Adipose tissue (tissue), 3 donors: ENCODE measurements at places on chromosomes 3 and 15. TPM values are rescaled to one million over a fixed set of nuclear protein-coding genes. Genes with fewer than 3 reads are reported as not detected.

Gene SLC22A14
- 0.11 TPM for polyA plus RNA-seq

Gene CCDC13
- 0.85 TPM for polyA plus RNA-seq

Gene RAB6B
- 8.1 TPM for polyA plus RNA-seq

Gene UBL7
- 33.9 TPM for polyA plus RNA-seq

Gene COL8A1
- 0.60 TPM for polyA plus RNA-seq

Gene FAM240A
- polyA plus RNA-seq = not detected

Gene SPSB4
- 12.4 TPM for polyA plus RNA-seq

Gene PRSS50
- not detected for polyA plus RNA-seq

Gene CISH
- 16.2 TPM for polyA plus RNA-seq

Gene SLC12A8
- polyA plus RNA-seq = 1.6 TPM

Gene STRA6
- 3.3 TPM for polyA plus RNA-seq

Gene CELF6
- 2.5 TPM for polyA plus RNA-seq

Gene CFAP92
- polyA plus RNA-seq = 1.9 TPM

Gene SNTN
- polyA plus RNA-seq = not detected

Gene TOPAZ1
- not detected for polyA plus RNA-seq

Gene TGM4
- polyA plus RNA-seq = not detected

Gene GPR15
- not detected for polyA plus RNA-seq

Gene SYNPR
- polyA plus RNA-seq = not detected

Gene ATP13A5
- not detected for polyA plus RNA-seq

Gene MYRIP
- polyA plus RNA-seq = 3.1 TPM

Gene GPR149
- polyA plus RNA-seq = not detected

Gene CPLX3
- polyA plus RNA-seq = not detected

Gene CFAP20DC
- 0.32 TPM for polyA plus RNA-seq

Gene CLEC3B
- 97.2 TPM for polyA plus RNA-seq

Gene RASGRF1
- 0.13 TPM for polyA plus RNA-seq
